ENCODE measurements at places on chromosomes 4 and X.
A peak's percentile ranks its signal among the peaks of the same experiment; 100 is the strongest.

- DNase-seq: no peak
Observed at GRCh38 chr4:38914854-38915253, 47.2 kb downstream of the FAM114A1 start.

- no peak for DNase-seq
Observed at GRCh38 chr4:79210636-79211049, 115.2 kb downstream of the NAA11 start.

- peak; percentile 25 for DNase-seq
Observed at GRCh38 chr4:83563998-83564397, 28.1 kb downstream of the GPAT3 start.

GRCh38 chr4:6576512-6576911 is 1.5 kb downstream of the MAN2B2 start:
- no peak for DNase-seq

DNA sequence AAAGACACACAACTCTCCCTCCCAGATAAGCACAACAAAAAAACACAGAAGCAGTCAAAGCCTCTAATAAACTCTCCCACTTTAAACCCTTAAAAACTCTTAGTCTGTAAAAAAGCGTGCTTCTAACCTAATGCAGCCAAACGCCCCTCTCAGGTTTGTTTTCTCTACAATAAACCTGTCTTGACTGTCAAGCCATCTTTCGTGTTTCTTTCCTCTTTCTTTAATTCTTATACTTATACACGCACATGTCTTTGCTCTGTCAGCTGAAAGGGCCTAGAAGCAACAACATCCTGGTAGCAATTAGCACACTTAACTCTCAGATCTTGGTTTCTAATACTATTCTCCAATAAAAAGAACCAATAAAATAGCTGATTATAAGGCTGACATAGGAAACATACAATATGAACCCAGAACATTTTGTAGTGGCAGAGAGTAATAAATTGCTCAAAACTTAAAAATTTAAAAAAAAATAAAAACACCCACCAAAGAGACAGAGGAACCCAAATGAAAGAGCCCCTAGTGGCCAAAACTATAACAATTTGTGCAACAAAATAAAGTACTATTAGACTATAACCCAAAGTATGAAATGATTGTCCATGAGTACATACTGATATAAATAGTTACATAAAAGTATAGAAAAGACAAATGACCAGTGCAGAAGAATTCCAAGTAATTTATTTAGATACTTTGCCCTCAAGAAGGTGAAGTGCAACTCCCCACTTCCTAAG is 440.4 kb upstream of the ADGRL3 start:
- DNase-seq: no peak

GRCh38 chr4:5752376-5753184 is 41.6 kb downstream of the EVC start:
- DNase-seq: no peak

DNA sequence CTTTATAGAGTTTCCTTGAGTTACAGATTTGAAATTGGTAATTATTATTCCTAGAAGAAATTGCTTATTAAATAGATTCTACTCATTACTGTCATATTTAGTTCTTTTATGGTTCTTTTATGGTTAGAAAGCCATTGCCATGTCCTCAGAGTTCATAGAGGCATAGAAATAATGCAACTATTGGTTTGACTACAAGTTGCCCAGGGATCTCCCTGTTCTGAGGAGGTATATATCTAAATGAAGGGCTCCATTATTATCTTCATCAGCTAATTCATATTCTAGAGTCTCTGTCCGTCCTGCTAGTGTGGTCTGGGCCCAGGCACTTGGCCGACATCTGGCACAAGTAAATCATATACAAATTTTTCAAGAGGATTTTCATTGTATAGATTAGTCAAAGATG is 535.7 kb downstream of the PPP4R3C start:
- DNase-seq: no peak
